Stomach (tissue), 19 donors: ENCODE measurements at places on chromosomes 5 and 9. TPM values are rescaled to one million over a fixed set of nuclear protein-coding genes. Genes with fewer than 3 reads are reported as not detected.

- H3K27me3 ChIP-seq, result no peaks in the 10 kb centered on the region
- no peak overlapping the region for H3K4me3 ChIP-seq
- H3K4me1 ChIP-seq, result no peaks in the 10 kb centered on the region
- H3K36me3 ChIP-seq, result no peaks in the 10 kb centered on the region
Observed at GRCh38 chr5:176875014-176875550, 24.1 kb downstream of the HK3 start.

GRCh38 chr5:24264547-24264946 is 380.2 kb downstream of the CDH10 start:
- H3K36me3 ChIP-seq, result no peaks in the 10 kb centered on the region
- no peak overlapping the region for H3K27ac ChIP-seq
- H3K4me1 ChIP-seq, result no peaks in the 10 kb centered on the region
- H3K4me3 ChIP-seq, result no peak overlapping the region
- H3K27me3 ChIP-seq, result no peaks in the 10 kb centered on the region

GRCh38 chr5:76400466-76400865 is 2.6 kb upstream of the IQGAP2 start:
- H3K4me3 ChIP-seq, result no peak overlapping the region
- no peak overlapping the region for H3K27ac ChIP-seq
- no peak for DNase-seq
- peaks cover 12% of the 10 kb centered on the region for H3K27me3 ChIP-seq
- H3K4me1 ChIP-seq, result peaks cover 36% of the 10 kb centered on the region
- no peaks in the 10 kb centered on the region for H3K36me3 ChIP-seq

DNA sequence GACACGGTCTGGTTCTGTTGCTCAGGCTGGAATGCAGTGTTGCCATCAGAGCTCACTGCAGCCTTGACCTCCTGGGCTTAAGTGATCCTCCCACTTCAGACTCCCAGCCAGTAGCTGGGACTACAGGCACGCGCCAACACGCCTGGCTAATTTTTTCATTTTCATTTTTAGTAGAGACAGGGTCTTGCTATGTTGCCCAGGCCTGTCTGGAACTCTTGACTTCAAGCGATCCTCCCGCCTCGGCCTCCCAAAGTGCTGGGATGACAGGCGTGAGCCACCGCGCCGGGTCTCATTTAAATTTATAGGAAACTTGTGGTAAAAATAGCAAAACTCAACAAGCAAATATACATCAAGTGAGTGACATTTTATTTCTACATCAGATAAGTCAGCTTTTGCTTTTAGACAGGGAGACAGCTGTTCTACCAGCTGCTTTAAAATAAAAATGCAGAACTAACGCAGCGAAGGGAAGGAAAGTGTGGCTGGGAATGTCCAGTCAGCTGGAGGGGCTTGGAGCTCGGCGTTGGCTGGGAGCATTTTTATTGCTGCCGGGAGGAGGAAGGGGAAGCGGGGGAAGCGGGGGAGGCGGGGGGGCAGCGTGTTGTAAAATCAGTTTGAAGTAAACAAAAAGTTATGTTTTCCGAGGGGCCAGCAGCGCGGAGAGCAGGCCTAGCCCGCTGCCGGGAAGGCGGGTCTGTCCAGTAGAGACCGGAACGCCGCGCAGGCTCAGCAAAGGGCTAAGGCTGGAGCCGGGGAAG is 707 bp upstream of the ZFYVE16 start:
- H3K27me3 ChIP-seq, result no peaks in the 10 kb centered on the region
- no peaks in the 10 kb centered on the region for H3K36me3 ChIP-seq
- peaks cover 35% of the 10 kb centered on the region for H3K4me1 ChIP-seq
- no peak for DNase-seq
- peak overlapping the region; percentile 97 for H3K27ac ChIP-seq
- H3K4me3 ChIP-seq, result peak overlapping the region; percentile 87

DNA sequence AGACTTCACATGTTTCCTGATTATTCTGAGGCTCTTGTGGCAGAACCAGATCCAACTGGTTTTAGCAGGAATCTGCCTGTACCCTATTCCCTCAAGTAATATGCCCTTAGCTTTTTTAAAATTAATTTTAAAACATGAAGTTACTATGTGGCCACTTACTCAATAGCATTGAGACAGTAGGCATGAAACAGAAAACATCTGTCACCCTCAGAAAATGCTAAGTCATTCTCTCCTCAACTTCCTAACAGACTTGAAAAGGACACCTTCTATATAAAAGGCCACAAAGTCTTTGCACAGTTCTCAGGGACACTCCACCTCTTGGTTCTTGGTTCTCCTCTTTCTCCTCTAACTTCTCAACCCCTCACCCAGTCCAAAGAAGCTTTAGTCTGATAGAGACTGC is 277.8 kb downstream of the RAB3C start:
- no peaks in the 10 kb centered on the region for H3K27me3 ChIP-seq
- no peak for DNase-seq
- H3K4me1 ChIP-seq, result no peaks in the 10 kb centered on the region
- no peak overlapping the region for H3K4me3 ChIP-seq
- no peaks in the 10 kb centered on the region for H3K36me3 ChIP-seq

DNA sequence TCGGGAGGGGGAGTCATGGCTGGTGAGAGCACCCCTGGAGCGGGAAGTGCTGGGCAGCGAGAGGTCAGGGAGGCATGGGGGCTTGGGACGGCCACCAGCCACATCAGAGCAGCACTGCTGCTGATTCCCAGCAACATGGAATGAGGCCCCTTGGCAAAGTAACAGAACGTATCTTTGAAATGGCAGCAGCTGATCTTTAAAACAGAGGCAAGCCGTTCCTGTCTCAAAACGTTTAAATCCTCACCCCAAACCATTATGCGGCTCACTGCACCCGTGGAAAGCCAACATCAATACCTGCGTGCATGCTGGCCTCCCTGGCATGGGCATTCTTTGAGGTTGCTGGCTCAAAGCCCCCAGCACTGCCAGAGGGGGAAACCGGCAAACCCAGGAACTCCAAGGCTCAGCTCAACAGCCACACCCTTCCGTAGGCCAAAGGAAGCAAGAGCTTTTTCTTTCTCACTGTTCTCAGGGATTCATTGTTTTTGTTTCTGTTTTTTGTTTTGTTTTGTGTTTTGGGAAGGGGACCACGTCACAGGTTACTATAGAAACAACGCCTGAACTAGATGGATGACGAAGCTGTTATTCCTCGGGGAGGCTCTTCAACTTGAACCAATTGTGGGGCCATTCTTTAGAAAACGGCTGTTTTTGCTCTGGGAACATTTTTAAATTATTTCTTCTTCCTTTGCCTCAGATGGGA is 28.1 kb upstream of the OBP2B start:
- no peaks in the 10 kb centered on the region for H3K36me3 ChIP-seq
- DNase-seq, result peak; percentile 71

- DNase-seq, result peak; percentile 32
- no peaks in the 10 kb centered on the region for H3K36me3 ChIP-seq
- no peak overlapping the region for H3K27ac ChIP-seq
- H3K4me1 ChIP-seq, result peaks cover 20% of the 10 kb centered on the region
Observed at GRCh38 chr9:82423700-82424099, 435.1 kb downstream of the SPATA31D1 start.

DNA sequence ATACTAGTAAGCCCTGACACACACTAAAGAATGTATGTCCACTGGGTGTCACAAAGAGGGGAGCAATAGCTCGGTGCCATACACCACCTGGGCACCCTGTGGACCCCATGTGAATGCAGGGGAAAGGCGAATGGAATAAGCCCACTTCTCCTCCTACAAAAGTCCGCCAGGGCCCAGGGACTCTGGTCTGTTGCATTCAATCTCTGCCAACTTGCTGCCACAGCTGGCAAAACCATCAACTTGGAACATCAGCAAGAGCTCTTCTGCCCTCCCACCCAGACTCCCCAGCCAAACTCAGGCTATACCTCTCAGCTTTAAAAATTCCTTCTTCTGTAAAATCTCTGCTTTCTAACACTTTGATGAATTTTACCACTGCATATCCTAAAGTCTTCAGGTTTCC is 54.5 kb downstream of the PFDN1 start:
- peaks cover 74% of the 10 kb centered on the region for H3K36me3 ChIP-seq
- no peaks in the 10 kb centered on the region for H3K27me3 ChIP-seq
- no peak overlapping the region for H3K4me3 ChIP-seq
- DNase-seq, result no peak

- H3K27me3 ChIP-seq, result no peaks in the 10 kb centered on the region
- DNase-seq, result no peak
- H3K36me3 ChIP-seq, result no peaks in the 10 kb centered on the region
- H3K27ac ChIP-seq, result no peak overlapping the region
- H3K4me1 ChIP-seq, result no peaks in the 10 kb centered on the region
Observed at GRCh38 chr5:153893817-153894216, 144.9 kb downstream of the FAM114A2 start.

DNA sequence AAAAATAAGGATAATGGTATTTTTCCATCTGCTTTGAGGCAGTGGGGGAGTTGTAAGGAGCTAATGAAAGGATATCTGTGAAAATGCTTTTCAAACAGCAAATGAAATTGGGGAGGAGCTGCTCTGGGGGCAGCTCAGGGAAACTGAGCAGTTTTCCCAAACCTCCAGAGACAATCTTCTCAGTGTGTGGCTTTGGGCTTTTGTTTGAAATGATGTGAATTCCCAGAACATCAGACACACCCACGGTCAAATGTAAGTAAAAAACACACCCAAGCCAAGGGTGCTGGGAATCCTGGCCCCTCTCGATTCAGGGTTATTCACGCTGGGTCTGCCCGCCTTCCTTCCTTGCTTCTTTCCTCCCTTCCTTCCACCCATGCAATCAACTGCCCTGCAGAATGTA is 512.6 kb downstream of the BNC2 start:
- no peak overlapping the region for H3K27ac ChIP-seq
- H3K4me3 ChIP-seq, result no peak overlapping the region
- H3K27me3 ChIP-seq, result no peaks in the 10 kb centered on the region
- DNase-seq, result no peak
- no peaks in the 10 kb centered on the region for H3K36me3 ChIP-seq

GRCh38 chr5:1078206-1078605 is 33.7 kb downstream of the SLC12A7 start:
- no peak overlapping the region for H3K4me3 ChIP-seq
- peaks cover 99% of the 10 kb centered on the region for H3K36me3 ChIP-seq
- DNase-seq, result no peak
- no peaks in the 10 kb centered on the region for H3K27me3 ChIP-seq
- no peak overlapping the region for H3K27ac ChIP-seq
- H3K4me1 ChIP-seq, result no peaks in the 10 kb centered on the region

- no peak for DNase-seq
- no peak overlapping the region for H3K4me3 ChIP-seq
Observed at GRCh38 chr9:17761984-17762676, 183.3 kb downstream of the SH3GL2 start.

DNA sequence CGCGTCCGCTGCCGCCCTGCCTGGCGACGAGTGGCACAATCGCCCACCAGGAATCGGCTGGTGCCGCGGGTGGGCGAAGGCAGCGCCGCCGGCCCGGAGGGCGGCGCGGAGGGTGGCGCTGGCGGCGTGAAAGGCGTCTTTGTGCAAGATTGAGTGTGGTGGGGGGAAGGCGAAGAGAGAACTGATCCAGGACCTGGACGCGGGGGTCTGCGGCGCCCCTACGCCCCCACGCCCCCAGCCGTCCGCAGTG is 4.6 kb upstream of the RGMB start:
- H3K4me1 ChIP-seq, result peaks cover 22% of the 10 kb centered on the region
- peak overlapping the region; percentile 86 for H3K4me3 ChIP-seq
- DNase-seq, result no peak
- peak overlapping the region; percentile 97 for H3K27ac ChIP-seq
- peaks cover 8% of the 10 kb centered on the region for H3K27me3 ChIP-seq

DNA sequence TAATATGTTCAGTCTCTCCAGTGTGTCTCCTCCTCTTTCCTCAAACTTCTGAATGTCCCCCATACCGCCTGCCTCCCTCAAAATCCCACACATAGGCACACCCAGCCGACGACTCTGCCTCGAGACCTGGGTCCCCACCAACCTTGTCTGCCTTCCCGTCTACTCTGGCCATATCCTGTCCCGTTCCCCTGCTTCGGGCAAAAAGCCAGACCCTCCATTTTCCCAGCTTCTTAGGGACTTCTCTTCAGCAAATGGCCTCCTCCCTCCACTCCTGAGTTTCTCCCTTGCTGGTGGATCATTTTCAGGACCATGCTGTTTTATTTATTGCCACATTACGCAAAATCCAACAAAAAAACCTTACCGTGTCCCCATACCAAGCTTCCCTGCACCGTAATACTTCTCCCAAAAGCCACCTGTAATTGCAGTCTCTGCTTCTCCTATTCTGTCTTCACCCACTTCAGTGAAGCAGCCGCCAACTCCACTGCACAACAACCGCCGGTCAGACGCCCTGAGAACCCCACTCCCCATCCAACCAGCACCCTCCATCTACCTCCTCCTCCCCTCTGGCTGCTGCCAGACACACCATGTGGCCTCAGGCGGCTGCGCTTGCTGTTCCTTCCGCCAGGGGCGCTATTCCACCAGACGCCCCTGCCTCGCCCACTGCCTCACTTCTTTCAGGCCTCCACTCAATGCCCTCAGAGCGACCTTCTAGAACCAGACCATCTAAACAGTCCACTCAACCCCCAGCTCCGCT is 117.0 kb downstream of the TRPM6 start:
- no peak overlapping the region for H3K27ac ChIP-seq
- no peaks in the 10 kb centered on the region for H3K36me3 ChIP-seq
- H3K4me3 ChIP-seq, result no peak overlapping the region
- DNase-seq, result peak; percentile 36
- no peaks in the 10 kb centered on the region for H3K27me3 ChIP-seq
- H3K4me1 ChIP-seq, result no peaks in the 10 kb centered on the region

GRCh38 chr9:686321-686813 is 155.1 kb upstream of the DMRT1 start:
- H3K36me3 ChIP-seq, result no peaks in the 10 kb centered on the region
- peak overlapping the region; percentile 74 for H3K27ac ChIP-seq
- DNase-seq, result peak; percentile 43
- no peak overlapping the region for H3K4me3 ChIP-seq
- H3K4me1 ChIP-seq, result peaks cover 53% of the 10 kb centered on the region

The MYOT gene
- total RNA-seq, result 5.8 TPM

The MTRR gene
- total RNA-seq, result 11.0 TPM

The EGR1 gene
- 22.6 TPM for total RNA-seq

The LECT2 gene
- total RNA-seq, result not detected

The MAT2B gene
- total RNA-seq, result 6.7 TPM

The SNAPC3 gene
- 123 TPM for total RNA-seq

The TSLP gene
- total RNA-seq, result 18.1 TPM

The PLPP7 gene
- total RNA-seq, result 0.29 TPM

The GFI1B gene
- not detected for total RNA-seq

The TAF9 gene
- 19.9 TPM for total RNA-seq

The STK32A gene
- 0.58 TPM for total RNA-seq

The FUT7 gene
- not detected for total RNA-seq

The ZNF454 gene
- total RNA-seq, result 5.3 TPM
